Muscle of back (tissue), 13 donors: ENCODE measurements at places on chromosomes 5 and 9. TPM values are rescaled to one million over a fixed set of nuclear protein-coding genes. Genes with fewer than 3 reads are reported as not detected.
A peak's percentile ranks its signal among the peaks of the same experiment; 100 is the strongest.

Gene CMYA5
- 214 TPM for polyA plus RNA-seq

Gene TAF1L
- 0.09 TPM for polyA plus RNA-seq

Gene SPINK13
- polyA plus RNA-seq: not detected

Gene SHISAL2B
- polyA plus RNA-seq: not detected

DNA sequence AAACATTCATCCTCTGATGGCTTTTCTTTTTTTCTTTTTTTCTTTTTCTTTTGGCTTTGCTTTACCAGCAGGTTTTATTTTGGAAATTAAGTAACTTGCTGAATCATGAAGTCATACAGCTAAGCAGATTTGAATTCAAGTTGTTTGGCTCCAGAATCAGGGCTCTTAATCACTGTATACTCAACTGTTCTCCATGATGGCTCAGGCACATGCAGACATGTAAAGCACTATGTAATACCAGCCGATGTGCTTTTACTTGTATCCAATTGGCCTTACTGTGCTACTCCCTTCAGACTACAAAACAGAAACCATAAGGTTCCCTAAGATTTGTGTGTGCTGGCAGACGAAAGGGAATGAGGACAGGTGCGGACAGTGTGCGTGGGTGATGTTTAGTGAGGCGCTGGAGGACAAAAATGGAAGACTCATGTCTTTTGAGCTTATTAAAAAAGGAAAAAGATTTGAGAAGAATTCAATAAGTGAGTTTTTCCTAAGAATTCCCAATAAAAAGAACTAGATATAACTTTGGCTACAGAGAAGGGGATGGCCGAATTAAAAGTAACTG is 44.7 kb upstream of the OTP start:
- DNase-seq: no peak

DNA sequence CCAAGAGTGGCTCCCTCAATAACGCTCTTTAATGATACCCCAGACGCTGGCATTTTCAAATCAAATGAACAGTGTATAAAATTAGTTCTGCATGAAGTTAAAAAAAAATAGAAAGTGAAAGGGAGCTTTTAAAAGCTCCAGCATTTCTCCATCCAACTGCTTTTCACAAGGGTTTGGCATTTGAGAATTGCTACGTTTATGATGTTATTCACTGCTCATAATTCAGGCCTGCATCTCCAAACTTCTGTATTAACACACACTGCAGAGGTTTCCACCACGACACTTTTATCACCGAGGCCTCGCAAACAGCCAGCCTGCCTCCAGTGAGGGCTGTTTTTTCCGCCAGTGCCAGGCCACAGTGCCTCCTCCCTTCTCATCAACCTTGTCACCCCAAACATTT is 205.5 kb upstream of the EFNA5 start:
- no peak for DNase-seq

DNA sequence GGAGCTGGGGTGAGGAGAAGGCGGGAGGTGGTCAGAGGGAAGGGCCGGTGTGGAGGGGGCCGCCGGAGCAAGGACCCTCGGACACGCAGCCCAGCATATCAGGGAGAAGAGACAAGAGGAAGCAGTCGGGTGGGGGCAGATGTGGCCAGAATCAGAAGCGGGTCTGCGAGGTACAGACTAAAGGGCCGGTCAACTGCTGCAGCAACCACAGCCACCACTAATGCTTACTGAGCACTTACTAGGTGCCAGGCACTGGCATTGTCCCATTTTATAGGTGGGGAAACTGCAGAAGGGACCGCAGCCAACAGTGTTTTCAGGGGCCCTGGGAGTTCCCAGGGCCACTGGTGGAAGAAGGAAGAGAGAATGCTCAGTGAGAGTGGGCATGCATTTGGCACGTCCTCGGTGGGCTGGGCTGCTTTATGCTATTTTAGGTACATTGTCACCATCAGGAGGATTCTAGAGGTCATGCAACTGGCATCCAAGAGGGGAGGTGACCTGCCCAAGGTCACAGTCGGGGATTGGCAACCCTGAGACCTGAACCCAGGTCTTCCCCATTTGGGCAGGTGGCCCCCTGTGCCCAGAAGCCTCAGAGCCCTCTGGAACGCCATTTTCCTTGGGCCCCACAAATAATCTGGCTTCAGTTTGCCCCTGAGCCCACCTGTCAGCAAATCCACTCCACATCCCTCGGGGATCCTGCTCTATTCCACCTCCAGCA is 53.4 kb downstream of the DUSP1 start:
- no peak for DNase-seq

- DNase-seq: no peak
Measured at GRCh38 chr5:161498531-161498930, 48.0 kb downstream of the GABRB2 start.

DNA sequence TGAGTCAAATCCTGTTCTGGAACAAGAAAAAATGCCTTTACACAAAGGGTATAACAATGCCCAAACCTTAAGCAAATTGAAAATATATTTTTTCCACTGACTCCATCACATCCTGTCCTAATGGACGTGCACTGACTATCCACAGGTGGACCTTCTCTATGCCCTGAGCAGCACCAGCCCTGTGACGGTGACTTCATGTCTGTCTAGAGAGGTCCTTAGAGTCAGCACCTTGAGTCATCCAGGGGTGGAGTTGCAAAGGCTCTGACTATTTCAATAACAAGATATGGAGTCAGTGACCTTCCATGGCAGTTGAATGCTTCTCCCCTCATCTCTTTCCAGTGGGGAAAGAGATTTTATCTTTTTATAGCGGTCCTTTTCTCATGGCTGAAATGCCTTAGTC is 78.0 kb downstream of the YIPF5 start:
- DNase-seq: no peak

DNA sequence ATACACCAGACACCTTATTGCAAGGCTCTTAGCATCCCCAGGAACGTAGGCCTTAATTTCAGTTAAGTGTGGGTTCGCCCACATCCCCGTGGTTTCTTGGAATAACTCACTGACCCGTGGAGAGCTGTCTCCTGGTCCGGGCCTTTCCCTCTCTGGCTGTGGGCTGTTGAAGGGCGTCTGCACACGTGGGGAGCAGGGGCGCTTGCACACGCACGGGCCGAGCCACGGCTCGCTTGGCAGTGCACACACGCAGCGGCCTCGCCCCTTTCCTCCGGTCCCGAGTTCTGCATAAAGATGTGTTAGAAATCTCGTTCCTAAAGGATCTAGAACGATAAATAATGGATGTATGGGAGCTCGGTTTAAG is 141.9 kb downstream of the PBX3 start:
- DNase-seq: no peak

GRCh38 chr9:135210676-135211523 is 123.4 kb downstream of the OLFM1 start:
- no peak for DNase-seq

GRCh38 chr9:9847750-9848149 is 765.1 kb downstream of the PTPRD start:
- no peak for DNase-seq

- no peak for DNase-seq
Measured at GRCh38 chr5:172791286-172791685, 20.3 kb upstream of the DUSP1 start.

DNA sequence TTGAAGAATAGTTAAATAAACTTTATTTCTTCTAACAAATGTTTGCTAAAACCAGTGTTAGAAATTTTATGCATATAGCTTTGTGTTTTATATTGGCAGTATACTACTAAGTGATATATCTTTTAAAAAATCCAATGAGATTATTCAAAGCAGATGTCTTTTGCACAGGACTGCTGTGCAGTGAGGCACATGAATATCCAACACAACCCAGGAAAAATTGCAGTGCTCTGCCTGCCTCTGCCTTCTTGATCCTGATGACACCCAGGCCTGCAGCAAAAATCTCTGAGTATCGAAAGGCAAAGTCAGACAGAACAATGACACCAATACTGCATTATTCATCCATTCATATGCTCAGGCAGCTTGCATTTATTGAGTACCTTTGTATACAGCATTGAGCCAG is 1076.5 kb upstream of the ARRDC3 start:
- peak; percentile 7 for DNase-seq

DNA sequence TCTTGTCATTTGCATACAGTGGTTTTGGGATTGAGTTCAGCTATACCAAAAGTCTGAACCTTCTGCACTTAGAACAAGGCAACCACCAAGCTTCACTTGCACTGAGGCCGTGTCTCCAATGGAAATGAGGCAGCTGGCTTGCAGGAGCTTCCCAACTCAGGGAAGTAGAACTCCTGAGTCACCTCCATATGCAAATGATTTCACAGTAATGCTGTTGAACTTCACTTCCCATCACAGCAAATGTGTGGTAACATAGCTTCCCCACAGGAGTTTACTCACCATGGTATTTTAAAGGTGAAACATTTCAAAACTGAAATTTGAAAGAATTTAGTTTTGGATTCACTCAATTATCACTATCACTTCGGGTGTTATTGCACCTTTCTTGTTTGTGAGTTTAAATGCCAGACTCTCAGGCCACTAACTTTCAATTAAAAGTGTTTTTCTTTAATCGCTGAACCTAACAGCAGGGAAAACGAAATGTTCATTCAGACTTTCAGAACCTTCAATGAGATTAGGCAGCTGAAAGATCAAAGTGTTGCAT is 9.0 kb downstream of the CD274 start:
- no peak for DNase-seq

DNA sequence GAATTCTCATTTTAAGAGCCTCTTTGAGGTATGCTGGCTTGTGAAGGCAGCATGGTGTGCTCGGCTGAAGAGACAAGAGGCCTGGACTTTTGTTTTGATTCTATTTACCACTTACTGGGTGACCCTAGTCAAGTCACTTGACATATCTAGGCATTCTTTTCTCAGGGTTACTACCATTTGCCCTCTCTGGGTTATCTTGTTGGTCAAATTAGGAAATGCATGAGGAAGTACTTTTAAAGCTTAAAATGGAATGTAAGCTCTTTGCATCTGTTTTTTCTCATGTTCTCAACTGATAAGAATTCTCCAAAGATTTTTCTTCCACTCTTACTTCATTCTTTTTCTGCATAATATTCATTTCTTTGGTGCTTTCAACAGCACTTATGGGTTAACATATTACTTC is 173.1 kb downstream of the PLK2 start:
- DNase-seq: no peak

DNA sequence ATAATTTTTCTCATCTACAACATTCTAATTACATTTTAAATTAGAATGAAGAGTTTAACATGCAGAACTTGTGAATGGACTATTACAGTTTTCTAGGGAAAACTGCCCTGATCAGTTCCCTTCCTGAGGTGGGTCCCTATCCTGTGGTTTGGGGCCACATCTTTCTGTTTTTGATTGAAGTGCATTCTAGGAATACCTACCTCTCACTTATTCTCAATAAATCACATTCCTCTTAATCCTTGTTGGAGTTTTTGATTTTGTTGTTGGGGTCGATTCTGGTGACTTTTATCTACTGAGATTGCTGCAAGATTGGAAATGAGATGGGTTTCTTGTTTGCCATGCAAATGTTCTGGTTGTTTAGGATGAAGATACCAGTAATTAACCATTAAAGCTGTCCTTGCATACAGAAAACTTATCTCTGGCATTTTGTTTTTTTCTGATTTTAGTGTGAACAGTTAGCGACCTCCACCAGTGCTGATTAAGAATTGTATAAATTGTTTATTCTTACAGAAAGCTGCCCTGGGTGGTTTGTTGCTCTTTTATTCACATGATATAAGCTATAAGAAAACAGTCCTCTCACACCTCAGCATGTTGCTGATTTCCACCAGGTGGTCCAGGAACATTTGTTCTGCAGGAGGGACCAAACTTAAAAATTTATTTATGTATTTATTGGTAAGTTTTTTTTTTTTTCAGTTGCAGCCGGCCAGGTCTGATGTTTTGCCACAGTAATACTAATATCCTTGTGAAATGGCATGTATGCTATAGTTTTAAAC is 269.9 kb downstream of the FANCC start:
- no peak for DNase-seq

GRCh38 chr5:28499766-28500290 is 1461.4 kb upstream of the CDH9 start:
- DNase-seq: no peak

- no peak for DNase-seq
Measured at GRCh38 chr9:137314561-137315560, 12.8 kb upstream of the NRARP start.

DNA sequence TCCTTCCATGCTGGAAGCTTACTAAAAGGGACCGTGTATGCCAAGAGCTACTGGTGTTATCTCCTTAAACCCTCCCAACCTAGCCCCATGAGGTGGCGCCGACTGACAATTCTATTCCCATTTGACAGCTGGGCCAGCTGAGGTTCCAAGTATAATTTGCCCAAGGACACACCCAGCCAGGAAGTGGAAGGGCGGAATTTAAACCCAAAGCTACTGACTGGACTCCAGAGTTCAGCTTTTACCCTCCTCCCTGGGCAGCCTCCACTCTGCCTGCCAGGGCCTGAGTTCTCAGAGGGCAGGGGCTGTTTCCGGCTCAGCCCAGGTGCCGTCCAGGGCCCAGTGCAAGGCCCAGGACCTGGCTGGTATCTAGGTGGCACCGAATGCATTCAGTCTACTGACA is 71.8 kb downstream of the C9orf50 start:
- no peak for DNase-seq

GRCh38 chr5:180305481-180305880 is 13.6 kb upstream of the MAPK9 start:
- no peak for DNase-seq

- DNase-seq: no peak
Measured at GRCh38 chr9:94792511-94792910, 66.0 kb downstream of the AOPEP start.

- no peak for DNase-seq
Measured at GRCh38 chr5:135217669-135218485, 181.2 kb downstream of the MACROH2A1 start.
